ENCODE measurements at places on chromosomes 2 and 18.

- DNase-seq = no peak
These were observed 509.4 kb upstream of the HNMT start for GRCh38 chr2:137454886-137455285.

- peak; percentile 45 for DNase-seq
These were observed 39.8 kb upstream of the ADCYAP1 start for GRCh38 chr18:864872-865273.

DNA sequence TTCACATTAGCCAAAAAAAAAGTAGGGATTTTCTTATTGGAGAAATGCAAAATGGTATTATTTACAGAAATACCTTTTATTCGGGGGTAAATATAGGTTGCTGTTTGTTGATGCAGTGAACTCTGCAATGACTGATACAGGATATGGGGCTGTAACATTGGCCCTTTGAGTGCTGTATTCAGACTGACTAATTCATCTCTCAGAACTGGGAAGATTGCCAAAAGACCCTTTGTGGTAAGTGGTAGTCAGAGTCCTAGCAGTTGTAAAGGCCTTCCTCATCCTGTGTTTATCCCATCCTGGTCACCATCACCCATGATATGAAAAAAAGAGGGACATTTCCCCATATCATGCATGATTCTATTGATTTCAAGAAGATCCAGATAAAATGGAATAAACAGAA lies 14.0 kb upstream of the DCC start:
- no peak for DNase-seq

DNA sequence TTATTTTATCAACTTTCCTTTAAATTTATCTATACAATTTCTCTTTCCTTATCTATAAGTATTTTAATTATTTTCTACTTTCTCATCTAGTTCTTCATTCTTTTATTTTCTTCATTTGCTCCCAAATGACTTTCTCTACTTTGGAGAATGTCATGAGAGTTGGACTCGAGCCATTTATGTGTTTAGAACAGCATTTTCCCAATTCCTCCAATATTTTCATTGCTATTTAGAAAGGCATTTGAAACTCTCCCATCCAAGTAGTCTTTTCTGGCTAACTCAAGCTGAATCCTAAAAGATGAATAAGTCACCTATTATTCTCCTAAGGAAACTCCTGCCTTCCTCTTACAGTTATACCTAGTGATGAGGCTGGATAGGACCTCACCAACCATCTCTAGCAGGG lies 15.8 kb upstream of the FEZ2 start:
- peak; percentile 10 for DNase-seq

- DNase-seq = no peak
These were observed 12.3 kb downstream of the AQP12B start for GRCh38 chr2:240670402-240670801.

All from HFFc6 (cell line).